ENCODE measurements at places on chromosomes 2 and 18.

- no peak for DNase-seq
Observed at GRCh38 chr2:181467966-181468707, 11.0 kb downstream of the ITGA4 start.

DNA sequence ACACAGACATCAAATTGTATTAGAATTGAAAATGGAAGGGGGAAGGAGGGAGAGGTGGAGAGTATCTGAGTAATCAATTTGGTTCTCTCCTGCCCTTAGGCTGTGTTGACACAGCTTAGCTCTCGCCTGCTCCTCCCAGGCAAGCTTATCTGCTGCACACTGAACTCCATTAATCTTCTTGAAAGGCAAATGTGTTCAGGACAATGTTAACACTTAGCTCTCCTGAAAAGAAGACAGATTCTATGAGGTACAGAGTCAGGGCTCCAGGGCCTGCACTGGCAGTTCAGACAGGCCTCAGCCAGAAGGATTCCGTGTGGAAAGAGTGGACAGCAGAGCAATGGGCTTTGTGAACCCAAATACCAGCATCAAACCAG is 430.0 kb upstream of the TNP1 start:
- no peak for DNase-seq

GRCh38 chr2:144595686-144596072 is 75.8 kb upstream of the ZEB2 start:
- DNase-seq, result no peak

DNA sequence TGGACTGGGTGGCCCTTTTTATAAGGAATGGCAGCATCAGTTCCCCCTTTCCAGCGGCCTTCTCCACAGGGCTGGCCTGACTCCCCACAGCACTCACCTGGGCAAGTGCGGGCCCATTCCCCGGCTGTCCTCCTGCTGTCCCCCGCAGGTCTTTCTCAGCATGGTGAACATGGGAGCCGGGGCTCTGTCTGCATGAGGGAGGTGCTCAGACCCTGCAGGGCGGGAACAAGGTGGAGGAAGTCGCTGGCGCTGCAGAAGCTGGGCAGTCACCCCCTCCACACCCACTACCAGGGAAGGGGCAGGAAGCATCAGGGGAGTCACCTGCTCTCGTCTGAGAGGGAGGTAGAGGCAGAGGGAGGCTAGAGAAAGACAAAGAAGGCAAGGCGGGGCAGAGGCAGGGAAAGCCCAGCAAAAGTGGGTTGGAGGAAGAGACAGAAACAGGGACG is 12.2 kb downstream of the HES6 start:
- no peak for DNase-seq

DNA sequence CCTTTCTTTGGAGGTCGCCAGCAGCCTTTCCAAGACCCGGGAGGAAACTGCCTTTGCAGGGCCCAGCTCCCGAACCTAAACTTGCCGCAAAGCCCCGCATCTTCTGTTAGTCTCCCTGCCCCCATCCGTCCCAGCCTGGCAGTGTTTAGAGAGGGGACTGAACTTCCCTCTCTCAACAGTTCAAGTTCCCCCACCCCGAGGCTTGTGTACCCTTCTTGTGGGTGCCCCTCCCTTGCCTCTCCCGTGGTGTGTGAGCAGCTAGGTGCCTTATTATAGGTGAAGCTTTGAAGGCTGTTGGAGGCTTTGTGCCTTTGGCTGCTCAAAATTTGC is 1.4 kb downstream of the LBH start:
- DNase-seq, result no peak

GRCh38 chr18:56570978-56571377 is 67.4 kb downstream of the TXNL1 start:
- DNase-seq, result no peak

- DNase-seq, result no peak
Observed at GRCh38 chr2:57126410-57126809, 920.2 kb upstream of the VRK2 start.

- no peak for DNase-seq
Observed at GRCh38 chr2:29405266-29405665, 290.1 kb downstream of the CLIP4 start.

- peak; percentile 79 for DNase-seq
Observed at GRCh38 chr2:7812231-7812995, 869.4 kb upstream of the ID2 start.

DNA sequence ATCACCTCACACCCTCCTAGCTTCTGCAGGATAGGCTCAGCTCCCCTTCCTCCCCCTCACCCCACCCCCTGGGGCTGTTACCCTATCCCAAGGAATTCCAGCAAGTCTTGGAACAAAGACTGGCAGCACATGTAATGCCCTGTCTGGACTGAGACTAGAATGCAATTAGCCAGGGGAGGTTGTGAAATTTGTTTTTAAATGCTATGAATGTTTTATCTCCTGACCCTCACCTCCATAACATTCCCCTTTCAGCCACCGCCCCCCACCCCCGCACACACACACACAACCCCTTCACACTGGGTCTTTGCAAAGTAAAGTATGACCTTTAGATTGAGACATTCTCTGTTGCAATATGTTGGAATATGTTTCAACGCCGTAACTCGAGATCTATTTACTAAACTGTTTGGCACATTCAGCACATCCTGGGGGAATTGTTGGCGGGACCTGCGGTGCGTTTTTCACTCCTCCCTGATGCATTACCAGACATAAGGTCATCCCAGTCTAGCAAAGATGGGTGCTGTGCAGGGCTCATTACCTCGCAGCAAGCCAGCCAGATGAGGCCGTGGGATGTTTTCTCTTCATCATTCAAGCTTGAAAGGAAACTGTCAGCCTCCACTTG is 290.7 kb upstream of the SLC14A2 start:
- peak; percentile 55 for DNase-seq

GRCh38 chr18:1350931-1351450 is 446.3 kb downstream of the ADCYAP1 start:
- no peak for DNase-seq

GRCh38 chr2:241073166-241074064 is 28.7 kb downstream of the MTERF4 start:
- no peak for DNase-seq

- DNase-seq, result no peak
Observed at GRCh38 chr2:205066081-205066480, 520.8 kb downstream of the PARD3B start.

DNA sequence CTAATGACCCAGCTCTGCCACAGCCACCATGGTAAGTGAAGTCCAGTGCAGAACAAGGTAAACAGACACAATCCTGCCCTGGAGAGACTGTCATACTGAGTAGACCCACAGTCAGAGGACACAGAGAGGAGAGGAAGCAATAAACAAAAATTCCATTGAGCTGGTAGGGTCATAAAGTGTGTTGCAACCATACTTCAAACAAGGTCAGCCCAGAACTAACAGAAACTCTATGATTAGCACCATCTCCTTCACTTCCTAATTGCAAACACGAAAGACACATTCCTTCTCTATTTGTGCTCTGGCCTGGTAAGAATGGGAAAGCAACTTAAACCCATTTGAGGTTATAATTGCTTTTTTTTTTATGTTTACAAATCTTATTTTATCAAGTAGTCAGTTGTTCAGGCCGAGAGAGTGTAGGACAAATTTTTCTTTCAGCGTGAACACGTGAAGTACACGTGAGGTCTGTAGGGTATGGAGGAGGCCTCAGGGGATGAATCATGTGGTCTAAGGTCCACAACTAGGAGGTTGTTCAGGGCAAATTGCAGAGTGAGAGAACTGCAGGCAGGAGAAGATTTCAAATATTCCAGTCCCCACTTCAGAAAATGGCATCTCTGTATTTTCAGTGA is 71.4 kb upstream of the GLS start:
- DNase-seq, result no peak

DNA sequence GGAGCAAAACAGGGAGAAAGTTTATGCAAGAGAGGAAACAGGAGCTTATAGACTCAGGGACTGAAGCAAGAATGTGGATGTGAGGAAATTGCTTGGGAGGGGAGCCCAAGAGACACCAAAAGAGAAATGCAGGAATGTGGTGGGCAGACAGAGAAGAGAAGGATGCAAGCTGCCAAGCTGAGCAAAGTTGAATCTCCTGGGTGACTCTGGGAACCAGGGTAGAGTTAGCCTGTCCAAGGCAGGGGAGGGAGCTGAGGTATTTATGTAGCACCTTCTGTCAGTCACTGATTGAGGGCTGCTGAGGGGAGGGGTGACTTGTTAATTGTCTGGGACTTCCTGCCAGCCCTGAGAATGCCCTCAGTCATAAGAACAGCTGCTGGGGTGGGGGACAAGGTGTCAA is 464.3 kb downstream of the NBAS start:
- no peak for DNase-seq

GRCh38 chr2:232330068-232330999 is 48.2 kb upstream of the ALPP start:
- no peak for DNase-seq

DNA sequence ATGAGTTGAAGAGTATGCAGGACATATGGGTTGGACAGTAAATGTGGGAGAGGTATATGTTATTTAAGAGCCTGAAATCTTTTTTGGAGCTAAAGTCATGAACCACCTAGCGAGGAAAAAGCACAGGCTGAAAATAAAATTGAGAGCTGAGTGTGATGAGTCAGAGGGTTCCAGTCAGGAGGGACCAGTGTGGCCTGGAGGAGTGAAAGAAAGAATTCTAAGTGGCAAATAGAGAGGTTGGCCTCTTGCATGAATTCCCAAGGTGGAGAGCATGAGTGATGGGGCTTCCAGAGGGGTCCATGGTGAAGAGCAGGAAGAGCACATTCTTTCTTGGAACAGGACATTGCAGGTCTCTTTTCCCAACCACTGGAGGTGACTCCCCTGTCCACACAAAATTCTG is 282.6 kb downstream of the TDRD15 start:
- no peak for DNase-seq

GRCh38 chr2:121346859-121347258 is 61.9 kb upstream of the TFCP2L1 start:
- DNase-seq, result no peak

DNA sequence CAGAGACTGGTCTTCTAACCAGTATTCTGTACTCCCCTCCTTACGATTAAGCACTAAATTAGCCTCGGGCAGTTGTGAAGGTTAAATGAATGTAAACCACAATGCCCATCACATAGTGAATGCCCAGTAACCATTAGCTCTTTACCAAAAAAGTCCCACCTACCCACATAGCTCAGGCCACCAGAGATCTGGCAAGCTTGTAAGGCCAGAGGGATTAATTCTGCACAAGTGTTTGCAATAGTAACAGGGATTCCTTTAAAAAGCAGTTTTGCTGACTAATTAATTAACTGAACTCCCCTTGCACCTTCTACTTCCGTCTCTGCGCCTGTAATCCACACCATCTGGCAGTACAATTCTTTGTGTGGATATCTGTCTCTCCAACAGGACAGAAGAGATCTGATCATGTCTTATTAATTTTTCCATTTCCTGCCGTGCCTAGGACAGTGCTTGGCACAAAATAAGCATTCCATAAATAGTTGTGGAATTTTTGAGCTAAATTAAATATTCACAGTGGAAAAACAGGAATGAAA is 36.2 kb upstream of the IGFBP2 start:
- DNase-seq, result no peak

DNA sequence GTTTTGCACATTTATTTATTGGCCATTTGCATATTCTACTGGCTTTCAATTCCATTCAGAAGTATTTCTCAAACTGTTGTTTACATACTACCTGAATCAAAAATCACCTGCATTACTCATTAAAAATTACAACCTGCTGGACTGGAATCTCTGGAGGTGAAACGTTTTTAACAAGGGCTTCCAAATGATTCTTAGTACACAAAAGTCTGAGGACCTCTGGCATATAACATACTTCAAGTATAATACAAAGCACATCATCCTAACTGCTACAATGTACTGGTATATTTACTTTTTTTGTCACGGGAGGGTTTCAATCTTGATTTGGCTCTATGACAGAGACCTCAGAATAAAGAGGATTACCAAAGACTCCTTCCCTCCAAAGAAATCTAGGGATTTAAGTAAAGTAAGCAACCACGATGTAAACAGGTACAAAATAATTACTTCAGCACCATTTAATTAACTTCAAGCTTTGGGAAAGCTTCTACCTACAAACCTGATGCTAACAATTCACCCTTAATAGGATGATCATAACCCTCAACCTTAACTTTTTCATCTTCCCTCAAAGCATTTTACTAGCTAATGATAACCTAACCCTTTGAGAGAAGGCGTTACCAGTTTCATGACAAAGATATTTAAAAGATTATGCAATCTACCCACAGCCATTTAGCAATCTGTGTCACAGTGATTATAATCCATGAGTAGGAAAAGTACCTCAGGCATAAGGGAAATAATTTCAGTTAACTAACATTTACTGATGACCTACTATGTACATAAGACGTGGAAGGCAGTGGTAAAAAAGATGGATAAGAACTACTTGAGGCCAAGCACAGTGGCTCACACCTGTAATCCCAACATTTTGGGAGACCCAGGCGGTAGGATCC is 24.7 kb downstream of the ATAD2B start:
- DNase-seq, result peak; percentile 22

DNA sequence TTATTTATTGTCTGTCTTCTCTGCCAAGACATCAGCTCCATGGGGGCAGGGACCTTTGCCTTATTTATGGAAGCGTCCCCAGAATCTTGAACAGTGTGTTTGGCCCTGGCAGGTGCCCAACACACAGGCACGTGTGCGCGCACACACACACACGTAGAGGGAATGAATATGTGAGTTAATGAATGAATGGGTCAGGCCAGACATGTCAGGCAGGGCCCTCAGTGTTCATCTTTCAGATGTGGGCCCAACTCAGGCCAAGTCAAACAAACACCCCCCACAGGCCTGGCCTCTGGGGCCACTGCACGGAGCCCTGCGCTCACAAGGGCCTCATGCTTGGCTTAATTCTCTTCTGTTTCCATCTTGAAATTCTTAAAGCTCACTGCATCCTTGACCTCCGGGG is 54.1 kb downstream of the DYSF start:
- DNase-seq, result no peak

- no peak for DNase-seq
Observed at GRCh38 chr18:6874315-6874714, 144.8 kb downstream of the ARHGAP28 start.

- no peak for DNase-seq
Observed at GRCh38 chr2:195532255-195532627, 124.8 kb upstream of the SLC39A10 start.

DNA sequence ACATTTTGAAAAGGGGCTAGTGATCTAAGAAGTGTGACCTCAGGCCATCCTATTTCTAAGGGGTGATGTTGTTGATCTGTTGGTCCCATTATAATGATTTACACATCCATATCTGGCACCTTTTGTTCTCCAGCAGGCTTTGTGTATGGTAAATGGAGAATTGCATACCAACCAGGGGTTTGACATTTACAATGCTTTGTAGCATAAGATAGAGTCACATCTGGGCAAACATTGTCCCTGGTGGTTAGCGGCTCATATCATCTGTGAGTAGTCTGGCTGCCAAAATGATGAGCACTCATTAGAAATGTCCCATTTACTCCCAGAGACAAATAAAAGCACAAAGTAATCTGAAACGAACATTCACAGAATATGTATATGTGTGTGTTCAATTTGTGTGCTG is 1775.5 kb upstream of the CELF4 start:
- DNase-seq, result no peak

All from astrocyte of the spinal cord (primary cell).